ENCODE measurements at places on chromosomes 1 and 21. TPM values are rescaled to one million over a fixed set of nuclear protein-coding genes. Genes with fewer than 3 reads are reported as not detected.

KRTAP7-1 gene
- not detected for total RNA-seq

FCRL6 gene
- 2.8 TPM for total RNA-seq

ITPKB gene
- total RNA-seq: 37.6 TPM

SPRR2A gene
- not detected for total RNA-seq

GRCh38 chr1:41374711-41375110 lies 13.5 kb downstream of the FOXO6 start:
- H3K36me3 ChIP-seq: no peaks in the 10 kb centered on the region
- no peak overlapping the region for H3K27ac ChIP-seq
- H3K4me3 ChIP-seq: no peak overlapping the region

GRCh38 chr21:34279883-34280282 lies 83.9 kb upstream of the KCNE2 start:
- H3K27me3 ChIP-seq: no peaks in the 10 kb centered on the region
- no peaks in the 10 kb centered on the region for H3K4me1 ChIP-seq
- no peak overlapping the region for H3K4me3 ChIP-seq
- H3K27ac ChIP-seq: no peak overlapping the region

DNA sequence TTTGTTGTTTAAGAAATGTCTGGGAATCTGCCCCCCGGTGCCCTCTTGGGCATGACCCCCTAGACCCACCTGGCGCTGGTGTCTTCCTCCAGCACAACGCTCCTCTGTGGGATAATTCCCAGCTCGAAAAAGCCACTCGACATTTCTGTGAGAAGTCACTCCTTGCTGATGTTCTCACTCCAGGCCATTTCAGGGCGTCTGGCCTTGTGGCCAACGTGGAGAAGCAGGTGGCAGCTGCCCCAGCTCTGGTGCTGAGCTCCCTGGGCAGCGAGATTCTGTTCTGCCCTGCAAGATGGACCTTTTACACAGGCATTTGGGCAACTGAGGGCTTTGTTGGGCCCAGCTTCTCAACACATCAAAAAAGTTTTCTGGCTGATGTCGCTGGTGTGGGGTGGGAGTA lies 147.7 kb upstream of the WNT4 start:
- no peak overlapping the region for H3K27ac ChIP-seq
- no peaks in the 10 kb centered on the region for H3K36me3 ChIP-seq
- no peak overlapping the region for H3K4me3 ChIP-seq
- no peaks in the 10 kb centered on the region for H3K4me1 ChIP-seq

DNA sequence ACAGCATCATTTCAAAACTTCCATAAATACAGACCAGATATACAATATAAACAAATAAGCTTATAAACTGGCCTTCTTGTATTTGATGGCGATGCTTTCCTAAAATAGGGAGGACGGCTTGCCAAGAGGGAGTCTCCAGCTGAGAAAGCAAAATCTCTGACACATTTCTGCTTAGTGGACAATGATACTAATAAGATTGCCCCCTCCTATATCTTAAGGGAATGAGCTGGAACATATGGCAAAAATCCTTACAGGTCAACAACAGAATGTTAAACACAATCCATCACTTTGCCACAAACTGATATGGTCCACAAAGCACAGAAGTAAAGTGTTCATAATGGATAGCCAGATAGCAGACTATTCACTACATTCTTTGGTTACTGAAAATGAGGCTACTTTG lies 7.1 kb upstream of the GADD45A start:
- H3K27ac ChIP-seq: no peak overlapping the region
- no peaks in the 10 kb centered on the region for H3K27me3 ChIP-seq
- DNase-seq: no peak
- no peak overlapping the region for H3K4me3 ChIP-seq

GRCh38 chr21:44615911-44616590 lies 4.2 kb downstream of the KRTAP10-8 start:
- no peak overlapping the region for H3K27ac ChIP-seq
- H3K4me1 ChIP-seq: no peaks in the 10 kb centered on the region
- H3K36me3 ChIP-seq: no peaks in the 10 kb centered on the region
- DNase-seq: no peak
- H3K4me3 ChIP-seq: no peak overlapping the region
- no peaks in the 10 kb centered on the region for H3K27me3 ChIP-seq

DNA sequence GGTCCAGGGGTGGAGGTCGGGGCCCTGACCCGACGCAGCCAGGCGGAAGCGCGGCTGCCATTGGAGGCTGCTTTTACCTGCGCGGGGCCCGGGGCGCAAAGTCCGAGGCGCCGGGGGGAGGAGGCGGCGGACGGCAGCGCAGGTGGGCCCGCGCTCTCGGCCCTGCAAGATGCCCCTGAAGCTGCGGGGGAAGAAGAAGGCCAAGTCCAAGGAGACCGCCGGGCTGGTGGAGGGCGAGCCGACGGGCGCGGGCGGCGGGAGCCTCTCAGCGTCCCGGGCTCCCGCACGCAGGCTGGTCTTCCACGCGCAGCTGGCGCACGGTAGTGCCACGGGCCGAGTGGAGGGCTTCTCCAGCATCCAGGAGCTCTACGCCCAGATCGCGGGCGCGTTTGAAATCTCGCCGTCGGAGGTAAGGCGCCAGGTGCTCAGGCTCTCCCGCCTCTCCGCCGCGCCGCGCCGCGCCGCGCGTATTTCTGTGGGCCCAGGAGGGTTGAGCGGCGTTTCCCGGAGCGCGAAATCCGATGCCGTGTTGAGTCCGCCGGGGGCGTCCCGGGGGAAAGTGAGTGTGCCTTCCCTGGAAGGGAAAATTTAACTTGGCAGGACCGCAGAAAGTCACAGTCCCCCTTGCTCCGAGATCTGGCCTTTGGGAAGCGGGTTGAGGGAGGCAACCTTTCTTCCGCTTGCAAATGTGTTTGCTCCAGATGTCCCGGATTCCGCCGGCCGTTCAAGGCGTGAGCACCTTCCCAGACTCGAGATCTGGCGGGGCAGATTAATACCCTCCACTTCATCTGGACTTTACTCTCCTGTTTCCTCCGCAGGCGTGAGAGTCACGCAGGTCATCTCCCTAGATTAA lies at the start of gene GIPC2:
GIPC2 (plus strand) TSS at position 41 of the 853 bp plus-strand sequence; CDS start at position 170, 129 bp downstream.
- no peaks in the 10 kb centered on the region for H3K36me3 ChIP-seq
- peak within 1 kb of the TSS; percentile 60 for H3K27ac ChIP-seq
- no peaks in the 10 kb centered on the region for H3K4me1 ChIP-seq
- H3K4me3 ChIP-seq: peak within 1 kb of the TSS; percentile 59
- peaks cover 8% of the 10 kb centered on the region for H3K27me3 ChIP-seq
- DNase-seq: no peak

DNA sequence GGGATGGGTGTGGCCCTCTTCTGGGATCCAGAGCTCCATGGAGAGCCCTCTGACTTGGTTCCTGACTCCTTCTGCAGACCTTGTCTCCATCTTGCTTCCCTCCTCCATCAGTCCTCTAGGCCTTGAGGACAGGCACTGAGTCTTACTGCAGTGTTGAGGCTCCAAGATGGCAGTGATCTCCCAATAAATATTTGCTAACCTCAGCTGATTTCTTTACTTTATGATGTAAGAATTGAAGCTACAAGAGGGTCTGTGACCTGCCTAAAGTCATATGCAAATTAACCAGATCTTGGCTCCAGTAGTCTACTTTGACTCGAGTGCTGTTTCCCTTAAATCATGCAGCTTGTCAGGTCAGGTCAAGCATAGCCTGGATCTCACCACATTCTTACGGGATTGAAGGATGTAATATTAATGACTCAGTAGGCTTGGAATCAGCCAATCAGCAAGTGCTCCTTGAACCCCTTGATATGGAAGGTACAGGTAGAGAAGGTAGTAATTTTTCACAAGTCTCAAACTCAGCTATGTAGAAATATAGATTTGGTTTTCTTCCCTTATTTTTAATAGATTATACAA lies 93.0 kb downstream of the CLIC6 start:
- no peak for DNase-seq
- H3K27me3 ChIP-seq: no peaks in the 10 kb centered on the region
- H3K27ac ChIP-seq: no peak overlapping the region
- no peaks in the 10 kb centered on the region for H3K4me1 ChIP-seq
- no peak overlapping the region for H3K4me3 ChIP-seq

DNA sequence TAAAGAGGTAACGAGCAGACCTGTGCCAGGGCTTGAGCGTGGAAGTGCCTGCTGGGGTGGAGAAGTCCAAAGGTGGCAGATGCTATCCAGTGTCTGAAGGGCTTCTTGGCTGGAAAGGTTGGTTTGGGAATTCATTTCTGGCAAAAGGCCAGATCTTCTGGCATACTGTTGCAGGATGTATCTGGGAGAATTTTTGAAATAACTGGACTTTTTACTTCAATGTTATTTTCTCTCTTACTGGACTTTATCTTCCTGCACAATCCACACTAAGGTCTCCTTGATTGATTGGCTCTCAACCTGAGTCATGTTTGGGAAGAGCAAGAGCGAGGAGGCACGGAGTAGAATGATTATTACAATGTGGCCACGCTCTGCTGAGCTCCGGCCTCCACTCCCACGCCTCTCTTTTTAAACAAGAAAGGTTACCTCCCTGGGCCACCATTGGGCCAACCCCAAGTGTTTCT lies 278.4 kb downstream of the TM2D1 start:
- no peaks in the 10 kb centered on the region for H3K36me3 ChIP-seq
- no peaks in the 10 kb centered on the region for H3K27me3 ChIP-seq
- no peak for DNase-seq
- H3K4me1 ChIP-seq: peaks cover 35% of the 10 kb centered on the region
- H3K27ac ChIP-seq: peak overlapping the region; percentile 74

DNA sequence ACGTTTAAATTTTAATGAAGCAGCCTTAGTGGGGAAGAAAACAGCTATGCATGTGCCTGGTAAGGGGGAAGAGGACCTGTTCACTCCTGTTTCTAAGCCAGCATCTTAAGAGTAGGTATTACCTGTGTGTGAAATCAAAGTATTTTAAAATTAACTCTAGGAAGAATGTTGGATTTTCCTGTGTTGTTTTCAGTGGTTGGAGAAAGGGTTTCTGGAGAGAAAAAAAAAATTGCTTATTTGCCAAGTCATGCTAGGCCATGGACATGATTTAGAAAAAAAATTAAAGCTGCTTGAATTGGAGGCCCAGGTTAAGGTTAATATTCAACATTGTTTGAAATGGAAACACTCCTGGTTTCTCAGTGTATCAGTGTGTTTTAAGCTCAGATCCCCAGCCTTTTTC lies 42.9 kb upstream of the DNAJC6 start:
- H3K4me1 ChIP-seq: peaks cover 4% of the 10 kb centered on the region
- H3K36me3 ChIP-seq: no peaks in the 10 kb centered on the region
- H3K4me3 ChIP-seq: no peak overlapping the region
- no peak overlapping the region for H3K27ac ChIP-seq

DNA sequence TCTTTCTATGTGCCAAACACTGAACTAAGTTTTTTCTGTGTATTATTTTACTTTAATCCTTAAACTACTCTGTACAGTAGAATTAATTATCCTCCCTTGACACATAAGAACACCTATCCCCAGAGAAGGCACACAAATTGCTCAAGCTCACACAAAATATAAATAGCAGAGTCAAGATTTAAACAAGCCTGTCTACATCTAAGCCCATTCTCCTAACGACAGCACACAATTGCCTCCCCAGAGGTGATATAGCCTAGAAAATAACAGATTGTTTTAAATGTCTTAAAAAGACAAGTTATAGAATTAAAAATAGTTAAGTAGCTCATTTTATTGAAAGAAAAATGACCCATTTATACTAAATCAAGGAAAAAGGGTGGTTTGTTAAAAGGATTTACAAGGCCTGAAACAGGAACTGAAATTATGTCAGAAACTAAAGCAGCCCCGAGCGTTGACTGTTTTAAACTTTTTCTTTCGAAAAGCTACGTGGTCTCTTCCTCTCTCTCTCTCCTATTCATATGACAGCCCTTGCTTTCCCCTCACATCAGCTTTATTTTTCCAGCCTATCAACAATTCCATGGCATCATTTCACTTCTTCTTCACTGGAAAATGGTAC lies 30.5 kb downstream of the TNFSF18 start:
- H3K27ac ChIP-seq: no peak overlapping the region
- no peaks in the 10 kb centered on the region for H3K36me3 ChIP-seq
- no peaks in the 10 kb centered on the region for H3K27me3 ChIP-seq
- no peak overlapping the region for H3K4me3 ChIP-seq

DNA sequence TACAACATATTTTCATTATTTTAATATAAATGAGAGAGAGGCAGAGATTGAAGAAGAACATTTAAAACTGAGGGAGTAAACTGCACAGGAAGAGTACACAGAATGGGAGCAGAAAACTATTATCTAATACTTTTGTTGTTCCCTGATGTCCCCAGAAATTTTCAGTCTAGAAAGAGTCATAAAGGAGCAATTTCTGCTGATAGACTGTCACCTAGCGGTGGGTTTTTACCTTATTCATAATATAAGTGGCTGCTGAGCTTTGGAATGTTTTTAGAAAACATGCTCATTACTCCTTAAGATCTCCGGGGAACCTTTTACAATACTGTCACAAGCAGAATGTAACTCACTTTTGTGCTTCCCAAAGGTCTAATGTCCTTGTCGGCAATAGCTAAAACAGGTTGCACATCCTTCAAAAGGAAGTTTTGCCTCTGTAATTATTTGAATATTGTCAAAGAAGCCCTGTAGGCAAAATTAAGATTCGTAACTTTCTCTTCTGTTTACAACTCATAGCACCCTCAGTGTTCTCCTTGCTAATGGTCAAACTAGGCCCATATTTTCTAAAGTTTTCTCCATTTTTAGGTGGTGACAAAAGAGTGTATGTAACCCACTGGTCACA lies 4.9 kb upstream of the NPL start:
- H3K4me3 ChIP-seq: no peak overlapping the region
- H3K4me1 ChIP-seq: no peaks in the 10 kb centered on the region
- H3K36me3 ChIP-seq: no peaks in the 10 kb centered on the region
- no peaks in the 10 kb centered on the region for H3K27me3 ChIP-seq

DNA sequence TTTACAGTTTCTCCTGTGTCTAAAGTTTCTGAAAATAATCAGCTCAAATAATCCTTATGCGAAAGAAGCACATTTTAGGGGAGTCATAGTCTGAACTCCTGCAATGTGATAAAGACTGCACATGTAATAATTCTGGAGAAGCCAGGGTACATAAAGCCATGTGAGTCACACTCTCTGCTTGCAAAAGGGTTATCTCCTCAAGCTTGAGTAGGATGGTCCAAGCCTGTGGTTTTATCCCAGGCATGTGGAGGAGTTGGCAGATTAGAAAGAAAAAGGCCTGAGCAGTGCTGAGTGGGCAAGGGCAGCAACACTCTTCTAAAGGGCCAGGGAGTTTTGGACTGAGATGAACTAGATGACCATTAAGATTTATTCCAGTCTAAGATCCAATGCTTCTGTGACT lies 220.4 kb downstream of the RHOU start:
- no peak for DNase-seq
- H3K27me3 ChIP-seq: no peaks in the 10 kb centered on the region
- no peak overlapping the region for H3K27ac ChIP-seq
- no peak overlapping the region for H3K4me3 ChIP-seq
- H3K4me1 ChIP-seq: no peaks in the 10 kb centered on the region

Data from breast epithelium (tissue), 4 donors.